ENCODE measurements at places on chromosomes 11 and 22.

DNA sequence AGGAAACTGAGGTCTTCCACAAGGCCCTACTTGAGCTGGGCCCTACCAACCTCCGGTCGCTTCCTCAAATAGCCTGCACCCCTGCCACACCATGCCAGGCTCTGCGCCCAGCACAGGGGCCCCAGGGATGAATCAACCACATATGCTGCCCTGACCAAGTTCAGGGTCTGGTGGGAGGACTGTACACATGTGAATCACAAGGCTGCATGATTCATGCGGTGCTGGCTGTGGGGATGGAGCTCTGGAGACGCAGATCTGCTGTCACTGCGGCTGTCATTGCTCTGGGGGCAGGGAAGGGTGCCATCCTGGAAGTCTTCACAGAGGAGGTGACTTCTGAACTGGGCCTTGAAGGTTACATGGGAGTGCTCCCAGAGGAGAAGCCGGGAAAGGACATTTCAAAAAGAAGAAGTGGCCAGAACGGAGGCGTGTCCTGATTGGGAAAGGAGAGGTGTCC is 21.5 kb downstream of the CYTH4 start:
- peak; percentile 51 for DNase-seq

GRCh38 chr11:117010808-117011540 is 87.3 kb downstream of the SIK3 start:
- DNase-seq, result no peak

GRCh38 chr11:77449060-77449521 is 24.8 kb downstream of the PAK1 start:
- DNase-seq, result no peak

DNA sequence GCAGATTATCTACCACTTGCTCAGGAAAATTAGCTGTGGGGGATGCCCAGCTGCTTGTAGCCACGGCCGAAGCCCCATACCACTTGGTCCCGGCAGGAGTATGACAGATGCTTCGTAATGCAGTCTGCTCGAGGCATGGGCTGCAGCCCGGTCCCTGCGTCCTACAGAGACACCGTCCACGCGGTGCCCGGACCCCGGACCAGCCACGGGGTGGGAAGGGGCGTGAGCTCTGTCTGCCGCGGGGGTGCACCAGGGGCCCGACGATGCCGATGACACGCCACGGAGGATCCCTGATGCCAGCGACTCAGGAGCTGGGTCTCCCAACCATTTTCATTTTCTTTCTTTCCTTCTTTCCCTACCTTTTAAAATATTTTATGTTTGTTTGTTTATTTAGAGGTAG is 30.0 kb downstream of the SLC25A17 start:
- DNase-seq, result no peak

DNA sequence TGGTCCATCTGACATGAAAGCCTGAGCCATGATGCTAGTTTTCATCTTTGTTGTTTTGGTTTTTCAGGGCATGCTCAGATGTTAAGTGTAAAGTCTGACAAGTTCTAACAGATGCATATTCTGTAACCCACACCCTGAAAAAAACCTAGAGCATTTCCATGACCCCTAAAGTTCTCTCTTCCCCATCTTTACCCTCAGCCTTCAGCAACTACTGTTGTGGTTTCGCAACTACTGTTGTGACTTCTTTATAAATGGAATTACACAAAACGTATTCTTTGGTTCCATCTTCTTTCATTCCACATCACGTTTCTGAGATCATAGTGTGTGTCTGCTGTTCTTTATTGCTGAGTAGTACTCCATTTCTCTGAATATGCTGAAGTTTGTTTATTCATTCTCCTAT is 65.1 kb upstream of the LDLRAD3 start:
- DNase-seq, result no peak

- no peak for DNase-seq
Measured at GRCh38 chr22:41911001-41911611, 3.8 kb downstream of the SHISA8 start.

Measured in stimulated activated CD4-positive, alpha-beta T cell treated with anti-CD3 and anti-CD28 coated beads, TNF-alpha, amount 100 ng/mL, for 48 hours (primary cell).